ENCODE measurements at places on chromosomes 13 and 19. TPM values are rescaled to one million over a fixed set of nuclear protein-coding genes. Genes with fewer than 3 reads are reported as not detected.

The SRRM5 gene
- 0.20 TPM for polyA plus RNA-seq

The SMIM7 gene
- polyA plus RNA-seq, result 69.6 TPM

The KLK12 gene
- not detected for polyA plus RNA-seq

The RNF225 gene
- not detected for polyA plus RNA-seq
